ENCODE measurements at places on chromosomes 6 and 20.

- no peak for DNase-seq
Measured at GRCh38 chr6:42813906-42814444, 32.1 kb downstream of the BICRAL start.

DNA sequence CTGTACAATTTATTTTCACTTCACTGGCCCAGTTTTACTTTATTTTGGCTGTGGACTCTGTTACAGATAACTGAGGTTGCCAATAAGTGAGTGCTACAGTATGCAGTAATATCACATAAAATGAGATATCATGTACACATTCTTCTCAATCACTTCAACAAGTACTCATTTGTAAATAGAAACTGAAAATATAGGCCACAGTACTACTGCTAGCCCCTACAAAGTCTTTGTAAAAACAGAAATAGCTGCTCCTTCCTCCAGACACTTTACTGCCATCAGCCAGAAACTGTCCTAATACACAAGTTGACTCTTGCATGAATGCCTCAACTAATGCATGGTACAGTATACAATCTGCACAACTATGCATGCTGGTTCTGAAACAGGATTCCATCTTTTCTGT, 9.2 kb downstream of the DTNBP1 start:
- no peak for DNase-seq

DNA sequence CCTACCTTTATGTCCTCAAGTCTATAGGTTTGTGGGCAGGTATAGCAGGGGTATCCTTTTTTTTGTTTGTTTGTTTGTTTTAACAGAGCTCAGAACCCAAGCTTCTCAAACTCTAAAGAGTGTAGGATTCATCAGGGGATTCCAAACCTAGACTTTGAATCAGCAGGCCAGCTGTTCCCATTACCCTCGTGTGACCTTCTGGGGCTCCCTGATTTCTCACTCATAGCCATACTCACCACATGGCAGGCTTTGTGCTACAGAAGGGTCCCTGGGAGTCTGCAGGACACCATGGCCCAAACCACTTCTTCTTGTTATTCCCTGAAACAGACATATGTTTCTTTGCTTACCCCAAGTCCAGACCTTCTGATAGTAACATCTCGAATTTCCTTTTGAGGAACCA, 350.8 kb upstream of the TSHZ2 start:
- no peak for DNase-seq

DNA sequence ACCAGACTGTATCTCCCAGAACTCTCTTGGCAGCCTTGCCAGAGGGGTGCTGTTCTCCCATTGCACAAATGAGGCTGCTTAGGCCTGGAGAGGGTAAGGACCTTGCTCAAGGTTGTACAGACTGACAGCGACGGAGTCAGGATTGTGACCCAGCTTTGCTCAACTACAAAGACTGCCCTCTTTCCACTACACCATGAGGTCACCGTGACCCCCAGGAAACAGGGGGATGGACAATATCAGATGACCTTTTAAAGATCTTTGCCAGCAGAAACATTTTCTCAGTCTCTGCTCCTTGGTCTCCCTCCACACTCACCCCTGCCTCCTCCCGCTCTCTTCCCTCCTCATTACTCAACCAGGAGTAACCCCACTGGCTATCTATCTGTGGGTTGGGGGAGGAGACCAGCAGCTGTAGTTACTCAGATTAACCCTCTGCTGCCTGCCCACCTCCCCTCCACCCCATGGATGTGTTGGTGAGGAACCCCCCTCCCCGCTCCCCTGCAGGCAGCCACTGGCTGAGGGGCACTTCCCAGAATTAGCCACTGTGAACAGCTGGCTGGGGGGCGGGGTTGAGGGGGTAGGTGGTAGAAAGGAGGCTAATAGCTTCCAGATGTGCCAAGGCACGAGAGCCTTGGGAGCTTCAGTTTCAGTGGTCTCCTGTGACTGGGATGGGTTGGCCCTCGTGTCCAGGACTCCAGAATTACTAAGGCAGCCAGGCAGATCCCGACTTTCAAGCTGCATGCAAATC, 26.9 kb upstream of the MRPS18A start:
- DNase-seq: no peak

GRCh38 chr20:49400410-49400809, 82.1 kb downstream of the KCNB1 start:
- DNase-seq: no peak

DNA sequence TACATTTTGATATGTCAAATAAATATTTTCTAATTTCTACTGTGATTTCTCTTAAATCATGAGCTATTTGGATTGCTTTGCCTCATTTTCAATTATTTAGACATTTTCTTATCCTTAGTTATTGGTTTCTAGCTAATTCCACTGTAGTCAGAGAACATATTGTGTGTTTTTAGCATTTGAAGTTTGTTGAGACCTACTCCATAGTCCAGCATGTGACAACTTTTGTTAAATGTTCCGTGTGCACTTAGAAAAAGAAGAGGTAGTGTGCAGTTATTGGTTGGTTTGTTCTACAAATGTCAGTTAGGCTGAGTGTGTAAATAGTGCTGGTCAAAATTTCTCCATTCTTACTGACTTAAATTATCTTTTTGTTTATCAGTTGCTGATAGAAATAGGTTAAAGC, 138.8 kb downstream of the BCAS1 start:
- DNase-seq: no peak

DNA sequence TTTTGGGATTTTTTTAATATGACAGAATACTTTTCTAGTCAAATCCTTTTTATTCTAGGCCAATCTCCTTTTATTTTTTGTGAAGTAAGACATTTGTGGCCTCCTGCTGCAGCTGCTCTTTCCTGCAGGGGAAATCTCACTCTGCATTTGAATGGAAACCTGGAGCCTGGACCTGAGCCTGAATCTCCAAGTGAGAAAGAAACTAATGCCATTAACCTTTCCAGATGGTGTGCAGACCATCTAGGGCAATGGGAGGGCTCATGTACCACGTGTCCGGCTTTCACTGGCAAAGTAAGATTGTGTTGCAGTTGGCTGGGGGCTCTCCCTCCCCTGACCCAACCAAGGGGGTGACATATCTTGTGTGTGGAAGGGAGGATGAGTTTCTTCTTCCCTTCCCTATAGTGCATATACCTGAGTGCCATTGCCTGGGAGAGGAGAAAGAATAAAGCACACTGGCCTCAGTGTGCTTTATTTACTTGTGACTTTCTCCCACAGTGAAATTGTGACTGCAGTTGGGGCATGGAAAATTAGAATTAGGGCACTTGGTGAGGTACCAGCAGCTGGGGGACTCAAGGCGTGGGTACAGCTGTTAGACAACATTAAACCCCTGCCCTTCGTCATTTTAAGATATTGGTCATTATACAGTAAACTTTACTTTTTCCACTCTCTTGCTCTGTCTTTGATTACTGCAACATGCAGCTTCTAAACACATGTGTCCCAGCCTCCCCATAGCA, 159.8 kb upstream of the RIN2 start:
- DNase-seq: no peak

DNA sequence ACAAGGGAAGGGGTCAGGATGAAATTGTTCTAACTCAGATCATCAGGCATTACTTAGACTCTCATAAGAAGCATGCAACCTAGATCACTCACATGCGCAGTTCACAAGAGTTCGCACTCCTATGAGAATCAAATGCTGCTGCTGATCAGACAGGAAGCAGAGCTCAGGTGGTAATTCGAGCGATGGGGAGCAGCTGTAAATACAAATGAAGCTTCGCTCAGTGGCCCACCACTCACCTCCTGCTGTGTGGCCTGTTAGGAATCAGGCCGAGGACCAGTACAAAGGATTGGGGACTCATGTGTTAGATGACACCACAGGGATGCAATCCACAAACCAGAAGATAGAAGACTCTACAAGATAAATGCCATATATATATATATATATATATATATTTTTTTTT, 31.5 kb upstream of the TOP1 start:
- DNase-seq: no peak

DNA sequence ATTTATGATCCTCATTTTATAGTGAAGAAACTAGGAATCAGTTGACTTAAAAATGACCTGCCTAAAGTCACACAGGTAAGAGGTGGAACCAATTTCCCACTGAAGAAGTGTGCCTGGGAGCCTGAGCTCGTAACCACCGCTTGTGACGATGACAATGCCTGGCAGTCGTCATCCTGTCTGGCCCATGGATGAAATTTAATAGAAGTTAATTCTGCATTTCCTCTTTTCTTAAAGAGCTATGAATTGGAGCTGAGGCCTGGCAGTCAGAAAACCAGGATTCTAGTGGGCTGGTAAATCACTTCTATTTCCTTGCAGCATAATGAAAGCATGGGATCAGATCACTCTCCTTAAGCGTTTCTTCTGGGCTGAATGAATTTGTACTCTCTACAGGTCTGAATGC, 200.0 kb upstream of the SGK1 start:
- DNase-seq: no peak

- DNase-seq: peak; percentile 22
Measured at GRCh38 chr20:45833030-45833882, at the start of gene SNX21. Gene SNX21 (plus strand): TSS chr20:45833799. CDS start chr20:45833920, 121 bp downstream.

DNA sequence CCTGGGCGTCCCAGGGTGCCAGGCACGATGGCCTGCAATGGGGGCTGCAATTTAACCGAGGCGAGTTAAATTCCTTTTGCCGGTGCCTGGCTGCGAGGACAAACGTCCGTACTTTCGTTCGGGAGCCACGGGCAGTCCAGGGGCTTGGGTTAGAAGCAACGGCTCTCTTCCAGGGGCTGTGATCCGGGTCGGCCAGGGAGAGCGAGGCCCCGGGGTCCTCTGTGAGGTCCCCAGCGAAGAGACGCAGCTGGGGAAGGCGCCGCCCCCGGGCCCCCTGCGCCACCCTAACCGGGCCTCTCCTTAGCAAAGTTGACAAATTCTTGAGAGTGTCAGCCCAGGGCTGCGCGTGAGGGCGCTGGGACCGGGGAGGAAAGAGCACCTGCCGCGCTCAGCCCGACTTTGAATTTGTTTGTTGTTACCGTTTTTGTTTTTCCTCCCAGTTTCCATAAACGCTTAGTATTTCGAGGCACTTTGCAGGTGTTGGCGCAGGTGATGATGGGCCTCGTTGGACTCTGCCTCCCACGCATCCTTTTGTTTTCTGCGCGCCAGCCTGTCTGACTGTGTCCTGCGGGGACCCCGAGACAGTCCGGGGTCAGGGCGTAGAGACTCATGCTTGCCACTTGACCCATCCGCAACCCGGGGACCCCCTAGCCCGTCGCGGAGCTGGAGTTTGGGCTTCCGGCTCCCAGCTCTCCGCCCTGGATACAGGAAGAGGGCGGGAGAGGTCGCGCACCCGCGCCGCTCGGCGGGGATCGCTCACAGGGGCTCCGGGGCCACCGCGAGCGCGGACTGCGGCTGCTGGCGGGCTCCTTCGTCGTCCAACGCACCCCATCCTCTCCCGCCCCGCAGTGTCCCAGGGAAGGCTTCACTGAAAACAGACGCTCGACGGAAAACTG, 5.8 kb downstream of the OLIG3 start:
- no peak for DNase-seq

GRCh38 chr6:162123797-162124196, 603.8 kb downstream of the PRKN start:
- DNase-seq: no peak

DNA sequence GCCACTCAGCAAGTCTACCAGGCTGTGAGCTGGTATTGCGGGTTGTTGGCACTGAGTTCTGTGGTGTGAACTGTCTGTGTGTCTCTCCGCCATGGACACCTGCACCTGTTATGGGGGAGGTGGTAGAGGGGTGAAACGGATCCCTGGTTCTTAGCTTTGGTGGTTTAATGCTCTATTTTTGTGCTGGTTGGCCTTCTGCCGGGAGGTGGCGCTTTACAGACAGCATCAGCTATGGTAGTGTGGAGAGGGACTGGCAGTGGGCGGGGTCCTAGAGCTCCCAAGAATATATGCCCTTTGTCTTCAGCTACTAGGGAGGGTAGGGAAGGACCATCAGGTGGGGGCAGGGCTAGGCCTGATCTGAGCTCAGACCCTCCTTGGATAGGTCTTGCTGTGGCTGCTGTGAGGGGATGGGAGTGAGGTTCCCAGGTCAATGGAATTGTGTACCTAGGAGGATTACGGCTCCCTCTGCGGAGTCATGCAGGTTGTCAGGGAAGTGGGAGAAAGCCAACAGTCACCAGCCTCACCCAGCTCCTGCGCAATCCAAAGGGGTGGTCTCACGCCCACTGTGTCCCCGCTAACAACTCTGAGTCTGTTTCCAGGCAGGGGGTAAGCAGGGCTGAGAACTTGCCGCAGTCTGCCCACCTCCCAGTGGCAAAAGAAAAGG, 154.3 kb downstream of the CCDC170 start:
- DNase-seq: no peak

- no peak for DNase-seq
Measured at GRCh38 chr6:45445749-45446549, 68.2 kb upstream of the SUPT3H start.

DNA sequence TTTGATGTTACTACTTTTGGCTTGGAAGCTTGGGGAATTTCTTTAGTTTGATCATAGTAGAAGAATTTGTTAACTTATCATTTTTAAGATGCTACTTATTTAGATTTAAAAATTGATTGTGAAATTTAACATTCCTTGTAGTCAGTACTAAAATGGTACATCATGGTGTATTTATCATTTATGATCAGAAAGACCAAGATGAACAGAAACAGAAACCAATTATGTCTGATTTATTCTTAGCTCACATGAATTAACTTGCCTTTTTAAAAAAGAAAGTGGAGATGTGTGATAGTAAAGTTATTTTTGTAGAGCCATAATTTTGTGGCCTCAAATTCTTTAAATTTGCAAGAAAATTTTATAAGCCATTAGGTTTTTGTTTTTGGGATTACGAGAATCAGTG, 77.6 kb downstream of the LIN28B start:
- DNase-seq: no peak

DNA sequence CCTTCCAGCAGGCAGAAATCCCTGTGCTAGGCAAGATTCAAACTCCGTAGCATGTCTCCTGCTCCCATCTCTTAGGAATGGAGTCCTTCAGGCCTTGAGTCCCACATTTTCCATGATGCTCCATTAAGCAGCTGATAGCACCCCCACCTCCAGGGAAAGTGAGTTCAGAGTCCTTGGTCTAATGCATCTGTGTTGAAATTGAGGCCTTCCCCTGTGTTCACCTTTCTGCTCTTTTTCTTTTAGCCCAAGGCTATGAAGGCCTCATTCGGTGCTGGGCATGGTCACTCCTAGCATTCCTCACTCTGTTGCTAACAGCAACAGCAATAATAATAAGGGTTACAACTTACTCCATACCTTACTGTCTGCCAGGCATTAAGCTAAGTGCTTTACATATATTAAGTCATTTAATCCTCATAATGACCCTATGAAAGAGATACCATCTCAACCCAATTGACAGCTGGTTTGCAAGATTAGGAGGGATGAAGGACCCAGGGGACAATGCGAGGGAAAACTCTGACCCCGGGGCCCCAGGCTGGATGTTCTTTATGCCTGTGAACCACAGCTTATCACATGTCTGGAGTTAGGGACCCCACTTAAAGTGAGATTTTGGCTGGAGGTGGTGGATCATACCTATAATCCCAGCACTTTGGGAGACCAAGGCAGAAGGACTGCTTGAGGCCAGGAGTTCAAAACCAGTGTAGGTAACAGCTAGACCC, 17.5 kb upstream of the PANK2 start:
- DNase-seq: no peak

Data from cortex of kidney (tissue), 1 donor.